ENCODE measurements at places on chromosomes 16 and 17.

- DNase-seq, result no peak
Observed at GRCh38 chr16:22402191-22402590, 27.8 kb upstream of the CDR2 start.

- DNase-seq, result no peak
Observed at GRCh38 chr16:56886296-56886695, 21.3 kb downstream of the SLC12A3 start.

- no peak for DNase-seq
Observed at GRCh38 chr17:68853439-68853838, 101.8 kb downstream of the ABCA8 start.

DNA sequence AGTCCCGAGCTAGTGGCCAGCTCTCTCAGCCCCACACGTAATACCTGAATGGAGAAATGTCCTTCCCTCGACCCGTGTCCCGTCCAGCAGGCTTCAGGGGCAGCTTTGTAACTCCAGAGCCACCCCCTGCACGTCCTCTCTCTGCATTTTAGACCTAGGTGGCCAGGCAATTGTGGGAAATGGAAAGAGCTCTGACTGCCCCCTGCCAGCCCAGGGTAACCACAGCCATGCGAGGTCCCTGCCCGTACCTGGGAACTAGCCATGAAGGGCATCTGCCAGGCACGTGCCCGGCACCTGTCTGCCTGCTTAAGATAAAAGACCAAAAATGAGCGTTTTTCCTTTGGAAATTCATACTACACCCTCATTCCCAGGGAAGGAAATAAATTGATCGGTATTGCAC is 9.2 kb downstream of the MAPK8IP3 start:
- DNase-seq, result no peak

GRCh38 chr17:77150196-77150595 is 9.4 kb downstream of the SEC14L1 start:
- DNase-seq, result no peak

DNA sequence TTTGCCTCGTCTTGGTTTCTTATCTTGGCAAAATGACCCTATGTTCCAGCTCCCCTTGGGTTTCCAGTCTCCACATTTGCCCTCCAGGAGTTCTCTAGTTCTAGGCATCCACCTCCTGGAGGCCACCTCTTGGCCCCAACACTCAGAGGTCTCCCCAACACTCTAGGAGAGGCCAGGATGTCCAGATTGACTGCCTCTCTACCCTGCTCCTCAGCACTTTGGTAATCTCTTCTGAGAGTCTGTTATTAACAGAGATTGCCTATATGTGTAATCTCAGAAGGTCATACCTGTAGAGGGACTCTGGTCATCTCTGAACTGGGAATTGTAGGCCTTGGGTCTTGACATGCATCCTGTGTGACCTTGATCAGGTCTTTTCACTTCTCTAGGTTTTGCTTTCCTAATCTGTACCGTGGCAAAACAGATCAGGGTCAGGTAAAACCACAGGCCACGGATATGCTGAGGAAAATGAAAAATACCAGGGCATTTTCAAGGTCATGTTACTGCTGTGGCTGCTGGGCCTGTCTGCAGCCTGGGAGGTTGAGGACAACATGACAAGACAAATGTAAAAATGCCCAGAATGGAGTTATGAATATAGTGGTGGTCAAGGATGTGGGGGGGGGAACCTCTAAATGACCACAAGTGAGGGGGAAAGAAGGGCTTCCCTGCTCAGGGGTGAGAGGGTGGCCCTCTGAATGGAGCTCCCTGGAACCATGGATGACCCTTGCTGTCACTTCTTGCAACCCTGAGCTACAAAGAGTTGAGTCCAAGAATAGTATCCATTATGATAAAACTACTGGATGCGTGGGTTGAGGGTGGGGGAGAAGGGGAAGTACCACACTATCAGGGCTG is 5.0 kb upstream of the CCL4L2 start:
- no peak for DNase-seq

- DNase-seq, result no peak
Observed at GRCh38 chr17:7886227-7887037, 2.2 kb upstream of the CHD3 start.

- DNase-seq, result no peak
Observed at GRCh38 chr17:57810721-57811637, 38.9 kb downstream of the MRPS23 start.

- no peak for DNase-seq
Observed at GRCh38 chr17:42337442-42337841, 49.1 kb downstream of the STAT5A start.

DNA sequence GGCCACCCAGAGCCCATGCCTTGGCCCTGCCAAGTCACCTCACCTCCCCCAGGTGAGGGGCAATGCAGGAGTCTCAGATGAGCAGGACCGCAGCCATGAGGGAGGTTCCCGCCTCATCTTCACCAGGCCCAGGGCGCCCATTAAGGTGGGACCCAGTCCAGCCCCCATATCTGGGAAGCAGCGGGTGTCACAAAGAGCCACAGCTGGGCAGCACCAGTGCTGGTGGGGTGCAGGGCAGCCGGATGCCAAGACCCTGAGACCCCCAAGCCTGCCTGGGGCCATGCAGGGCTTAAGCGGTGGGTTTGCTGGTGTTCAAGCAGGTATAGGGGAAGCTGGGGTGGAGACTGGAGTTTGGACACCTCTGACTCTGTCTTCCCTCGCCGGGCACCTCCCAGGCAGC is 237.8 kb upstream of the GSE1 start:
- DNase-seq, result no peak

DNA sequence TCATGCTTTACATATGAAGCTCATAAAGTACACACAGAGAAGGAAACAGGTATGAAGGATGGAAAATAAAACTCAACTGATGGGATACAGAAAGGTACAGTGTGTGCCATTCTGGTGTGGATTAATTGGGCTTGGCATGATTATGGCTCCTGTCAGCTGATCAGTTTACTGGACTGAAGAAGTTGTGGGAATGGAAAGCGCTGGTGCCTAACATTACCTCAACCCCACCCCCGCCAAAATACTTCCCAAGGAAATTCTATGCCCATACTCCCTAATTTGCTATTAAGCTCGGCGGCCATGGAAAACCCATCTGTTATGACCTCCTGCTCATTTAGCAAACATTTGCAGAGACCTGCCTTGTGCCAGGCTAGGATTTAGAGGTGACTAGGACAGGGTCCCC is 16.6 kb upstream of the PMFBP1 start:
- no peak for DNase-seq

GRCh38 chr17:6577686-6578263 is 21.4 kb upstream of the PITPNM3 start:
- DNase-seq, result no peak

- no peak for DNase-seq
Observed at GRCh38 chr17:65013613-65014391, 42.7 kb downstream of the GNA13 start.

- no peak for DNase-seq
Observed at GRCh38 chr17:57046749-57047148, 38.3 kb upstream of the AKAP1 start.

DNA sequence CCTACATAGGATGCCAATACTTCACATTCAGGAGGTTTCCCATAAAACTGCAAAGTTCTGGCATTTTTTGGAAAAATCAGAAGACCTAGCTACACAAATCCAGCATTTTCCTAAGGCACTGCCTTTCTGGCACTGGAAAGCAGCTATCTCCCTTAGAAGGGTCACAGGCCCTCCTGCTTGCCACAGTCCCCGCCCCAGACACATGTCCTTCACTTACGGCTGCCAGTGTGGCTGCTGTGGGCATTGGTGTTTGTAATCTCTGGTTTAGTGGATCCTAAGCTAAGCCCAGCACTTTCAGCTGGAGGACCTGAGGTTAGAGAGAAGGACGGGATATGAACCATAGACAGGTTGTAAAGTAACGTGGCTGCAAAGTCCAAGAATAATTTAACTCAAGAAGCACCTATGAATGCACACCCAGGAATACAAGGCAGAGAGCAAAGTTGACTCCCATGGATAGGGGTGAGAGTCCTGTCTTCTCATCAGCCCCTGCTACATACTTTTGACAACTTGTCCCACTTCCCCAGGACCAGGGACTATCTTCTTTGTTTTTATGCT is 100.0 kb downstream of the XYLT1 start:
- no peak for DNase-seq

DNA sequence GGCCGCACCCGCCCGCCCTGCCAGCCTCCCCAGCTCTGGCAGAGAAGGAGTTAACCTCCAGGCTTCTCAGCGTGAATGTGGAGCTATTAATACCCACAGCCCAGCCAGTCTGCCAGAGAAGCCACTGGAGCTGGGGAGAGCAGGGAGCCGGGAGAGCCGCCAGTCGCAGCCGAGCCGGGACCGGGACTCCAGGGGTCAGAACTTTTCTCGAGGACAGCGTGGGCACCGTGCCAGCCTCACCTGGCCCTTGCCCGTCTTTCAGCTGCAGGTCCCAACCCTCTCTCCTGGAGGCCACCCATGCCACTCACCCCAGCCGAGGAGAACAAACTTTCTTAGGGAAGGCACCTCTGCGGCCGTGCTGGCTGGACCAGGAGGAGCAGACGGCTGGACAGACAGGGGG is 33.8 kb upstream of the SBK1 start:
- no peak for DNase-seq

GRCh38 chr17:37546302-37546701 is 56.6 kb downstream of the DUSP14 start:
- DNase-seq, result no peak

- no peak for DNase-seq
Observed at GRCh38 chr17:34375426-34375997, 12.5 kb upstream of the CCL1 start.

DNA sequence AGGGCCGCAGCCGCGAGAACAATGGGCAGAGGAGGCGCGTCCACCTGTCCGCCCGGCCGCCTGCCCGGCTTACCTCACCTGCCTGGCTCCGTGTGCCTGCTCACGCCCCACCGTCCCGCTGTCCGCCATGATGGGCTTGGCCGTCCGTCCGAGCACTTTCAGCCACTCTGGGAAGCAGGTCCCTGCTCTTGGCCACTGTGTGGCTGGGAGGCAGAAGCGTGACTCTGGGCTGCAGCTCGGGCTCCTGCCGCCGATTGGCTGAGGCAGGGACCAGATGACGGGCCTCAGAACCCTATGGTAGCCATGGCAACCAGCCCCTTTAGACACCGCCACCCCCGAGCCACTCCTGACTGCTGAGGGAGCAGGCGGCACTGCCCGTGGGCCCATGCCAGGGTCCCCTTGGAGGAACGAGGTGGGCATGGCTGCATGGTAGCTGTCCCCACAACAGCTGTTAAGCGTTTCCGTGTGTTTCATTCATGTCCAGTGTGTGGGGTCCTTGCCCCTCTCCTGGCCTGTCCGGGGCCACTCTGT is 8.9 kb upstream of the AXIN1 start:
- no peak for DNase-seq

DNA sequence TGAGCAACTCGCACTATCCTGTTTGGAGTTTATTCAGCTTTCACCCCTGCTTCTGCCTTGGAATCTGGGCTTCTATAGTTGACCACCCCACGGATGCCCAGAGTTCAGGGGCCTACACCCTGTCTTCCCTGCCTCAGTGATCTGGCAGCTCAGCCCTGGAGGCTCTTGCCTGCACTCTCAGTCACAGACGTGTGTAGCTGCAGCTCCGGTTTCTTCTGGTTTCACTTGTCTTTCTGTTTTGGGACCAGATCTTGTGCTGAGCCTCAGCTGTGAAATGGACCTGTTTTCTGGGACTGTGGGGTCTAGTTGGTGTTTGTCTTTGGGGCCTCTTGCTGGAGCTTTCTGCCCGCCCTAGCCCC is 5.8 kb downstream of the GPT2 start:
- DNase-seq, result no peak

GRCh38 chr16:27048316-27048715 is 18.4 kb upstream of the C16orf82 start:
- no peak for DNase-seq

- no peak for DNase-seq
Observed at GRCh38 chr16:87125206-87126155, 191.7 kb downstream of the C16orf95 start.

DNA sequence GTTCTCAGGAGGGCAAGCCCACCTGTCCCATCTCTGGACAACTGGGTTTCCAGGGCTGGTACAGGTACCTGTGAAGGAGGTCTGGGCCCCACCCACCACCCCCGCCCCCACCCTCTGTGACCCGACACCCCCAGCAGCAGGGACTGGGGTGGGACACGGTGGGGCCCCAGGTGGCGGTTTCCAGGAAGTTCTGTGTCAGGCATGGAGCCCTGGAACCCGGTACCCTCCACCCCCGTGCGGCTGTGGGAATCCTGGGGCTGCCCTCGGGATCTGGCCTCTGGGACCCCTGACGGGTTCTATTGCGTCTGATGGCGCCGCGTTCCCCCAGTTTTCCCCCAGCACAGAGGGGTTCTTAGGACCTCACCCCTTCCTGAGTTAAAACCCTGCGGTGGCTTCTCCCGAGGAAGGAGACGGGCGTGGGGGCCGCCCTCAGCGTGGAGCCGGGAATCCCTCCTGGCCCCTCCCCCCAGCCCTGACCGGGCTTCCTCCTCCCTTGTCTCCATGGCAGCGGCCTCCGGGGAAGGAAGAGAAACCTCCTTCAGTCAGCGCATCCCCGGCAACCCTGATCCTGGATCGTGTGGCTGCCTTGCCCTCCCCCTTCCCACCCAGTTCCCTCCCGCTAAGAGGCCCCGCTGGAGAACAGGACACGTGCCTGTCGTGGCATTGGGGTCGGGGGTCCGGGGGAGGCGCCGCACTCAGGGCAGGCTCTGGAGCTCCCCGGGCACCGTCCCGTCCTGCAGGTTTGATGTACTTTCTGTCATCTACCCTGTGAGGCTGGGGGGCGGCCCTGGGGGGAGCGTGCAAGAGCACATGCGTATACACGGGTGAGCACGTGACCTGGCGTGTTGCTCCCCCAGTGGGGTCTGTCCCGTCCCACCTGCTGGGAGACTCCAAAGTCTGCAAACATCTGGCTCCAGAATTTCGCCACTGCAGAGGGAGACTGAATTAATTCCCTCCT is 30.3 kb downstream of the CACNA1H start:
- DNase-seq, result no peak

- DNase-seq, result peak; percentile 65
Observed at GRCh38 chr17:14302431-14303099, 1.7 kb downstream of the HS3ST3B1 start.

DNA sequence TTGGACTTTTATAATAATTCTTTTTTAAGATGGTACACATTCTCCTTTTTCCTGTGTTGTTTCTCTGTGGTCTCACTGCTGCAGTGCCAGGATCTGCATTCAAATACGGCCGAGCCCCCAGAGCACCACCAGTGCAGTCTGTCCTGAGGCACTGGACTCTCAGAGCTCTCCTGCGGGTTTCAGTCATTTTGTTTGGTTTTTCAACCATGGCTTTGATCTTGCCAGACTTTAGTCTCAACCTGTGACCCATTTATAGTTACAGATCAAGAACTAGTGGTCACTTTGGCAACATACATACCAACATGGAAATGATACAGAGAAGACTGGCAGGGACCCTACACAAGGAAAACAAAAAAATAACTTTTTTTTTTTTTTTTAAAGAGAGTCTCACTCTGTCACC is 177.4 kb downstream of the LGALS9B start:
- no peak for DNase-seq
